ENCODE measurements at places on chromosomes 7 and 10.

DNA sequence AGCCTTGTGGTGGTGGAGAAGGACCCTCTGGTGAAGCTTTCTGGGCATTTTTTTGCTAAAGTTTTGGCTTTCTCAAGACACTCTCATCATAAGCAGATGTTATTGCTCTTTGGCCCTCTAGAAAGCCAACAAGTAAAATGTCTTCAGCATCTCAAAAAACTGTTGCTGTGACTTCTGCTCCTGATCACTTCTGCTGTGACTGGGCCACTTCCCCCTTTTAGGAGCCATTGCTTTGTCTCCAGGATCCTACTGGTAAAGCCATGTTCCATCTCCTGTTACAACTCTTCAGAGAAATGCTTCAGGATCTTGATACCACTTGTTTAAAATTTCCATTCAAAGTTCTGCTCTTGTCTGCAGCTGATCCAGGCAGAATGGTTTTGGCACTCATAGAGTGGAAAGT, 10.9 kb downstream of the PARP12 start:
- no peak for DNase-seq

- no peak for DNase-seq
These were observed 57.6 kb downstream of the TACR2 start for GRCh38 chr10:69359148-69359547.

DNA sequence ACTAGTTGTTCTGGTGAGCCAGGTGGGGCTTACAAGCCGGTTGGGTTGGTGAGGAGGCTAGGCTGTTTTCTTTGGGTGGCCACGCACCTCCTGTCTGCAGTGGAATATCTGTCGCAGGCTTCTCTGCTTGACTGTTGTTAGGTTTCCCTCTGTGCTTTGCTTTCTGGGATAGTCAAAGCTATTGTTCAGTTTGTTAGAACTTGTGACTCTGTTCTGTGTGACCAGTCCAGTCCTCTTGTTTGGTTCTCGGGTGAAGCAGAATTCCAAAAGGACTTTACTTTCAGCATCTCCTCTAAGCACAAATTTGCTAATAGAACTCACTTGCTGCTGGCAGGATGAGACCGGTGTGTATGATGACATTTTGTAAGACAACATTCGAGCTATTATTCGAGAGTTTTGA, 105.3 kb downstream of the CREB5 start:
- DNase-seq: no peak

DNA sequence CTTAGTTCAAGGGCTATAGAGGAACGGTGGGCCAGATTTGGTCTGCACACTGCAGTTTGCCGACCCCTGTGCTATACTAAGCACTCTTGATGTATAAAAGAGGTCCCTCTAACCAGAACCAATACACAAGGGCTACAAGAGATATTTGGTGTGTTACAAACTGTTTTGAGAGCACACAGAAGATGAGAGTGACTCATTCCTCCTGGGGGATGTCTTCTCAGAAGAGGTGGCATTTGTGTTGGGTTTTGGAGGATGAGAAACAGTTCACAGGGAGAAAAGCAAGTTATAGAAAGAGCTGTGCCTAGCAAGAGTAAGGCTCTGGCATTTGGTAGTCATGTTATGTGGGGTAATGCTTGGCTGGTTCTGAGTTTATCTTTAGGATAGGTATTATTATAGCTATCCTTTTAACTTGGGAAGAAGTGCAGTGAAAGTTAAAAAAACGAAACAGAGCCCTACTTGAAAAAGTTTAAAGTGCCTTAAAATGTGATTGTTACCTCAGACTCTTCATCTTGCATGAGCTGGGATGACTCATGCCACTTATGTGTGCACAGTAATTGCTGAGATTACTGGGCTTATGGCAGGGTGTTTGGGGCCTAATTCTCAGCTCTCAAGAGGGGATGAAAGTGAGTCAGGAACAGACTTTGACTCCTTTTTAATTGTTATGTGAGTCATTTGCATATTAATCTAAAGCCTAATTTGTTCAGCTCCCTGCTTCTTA, 160.4 kb downstream of the KIF20B start:
- DNase-seq: no peak

GRCh38 chr10:101223274-101224059, 5.8 kb downstream of the LBX1 start:
- no peak for DNase-seq

Data from GM18507 (cell line).